ENCODE measurements at places on chromosomes 11 and 22.

DNA sequence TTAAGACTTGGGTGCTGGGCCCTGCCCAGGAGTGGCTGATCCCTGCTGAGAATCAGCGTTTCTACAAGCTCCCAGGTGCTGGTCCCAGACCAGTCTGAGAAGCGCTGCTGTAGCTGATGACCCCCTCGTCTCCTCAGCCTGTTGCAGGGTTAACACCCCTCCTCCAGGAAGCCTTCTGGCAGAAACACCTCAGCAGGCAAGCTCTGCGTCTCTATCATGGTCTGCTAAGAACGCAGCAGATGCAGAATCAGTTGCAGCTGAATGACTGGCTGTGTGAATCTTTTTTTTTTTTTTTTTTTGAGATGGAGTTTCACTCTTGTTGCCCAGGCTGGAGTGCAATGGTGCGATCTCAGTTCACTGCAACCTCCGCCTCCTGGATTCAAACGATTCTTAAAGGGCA is 132.5 kb downstream of the CACNA1I start:
- no peak overlapping the region for H3K27ac ChIP-seq
- no peaks in the 10 kb centered on the region for H3K27me3 ChIP-seq
- no peak overlapping the region for H3K4me3 ChIP-seq
- H3K4me1 ChIP-seq, result no peaks in the 10 kb centered on the region

GRCh38 chr11:120343429-120343828 is 7.2 kb downstream of the ARHGEF12 start:
- peaks cover 77% of the 10 kb centered on the region for H3K4me1 ChIP-seq
- no peak overlapping the region for H3K27ac ChIP-seq
- H3K27me3 ChIP-seq, result no peaks in the 10 kb centered on the region
- H3K36me3 ChIP-seq, result no peaks in the 10 kb centered on the region

- no peak overlapping the region for H3K27ac ChIP-seq
- no peaks in the 10 kb centered on the region for H3K4me1 ChIP-seq
- no peaks in the 10 kb centered on the region for H3K27me3 ChIP-seq
- H3K4me3 ChIP-seq, result no peak overlapping the region
- no peak for DNase-seq
Observed at GRCh38 chr11:104206936-104207335, 43.0 kb upstream of the PDGFD start.

DNA sequence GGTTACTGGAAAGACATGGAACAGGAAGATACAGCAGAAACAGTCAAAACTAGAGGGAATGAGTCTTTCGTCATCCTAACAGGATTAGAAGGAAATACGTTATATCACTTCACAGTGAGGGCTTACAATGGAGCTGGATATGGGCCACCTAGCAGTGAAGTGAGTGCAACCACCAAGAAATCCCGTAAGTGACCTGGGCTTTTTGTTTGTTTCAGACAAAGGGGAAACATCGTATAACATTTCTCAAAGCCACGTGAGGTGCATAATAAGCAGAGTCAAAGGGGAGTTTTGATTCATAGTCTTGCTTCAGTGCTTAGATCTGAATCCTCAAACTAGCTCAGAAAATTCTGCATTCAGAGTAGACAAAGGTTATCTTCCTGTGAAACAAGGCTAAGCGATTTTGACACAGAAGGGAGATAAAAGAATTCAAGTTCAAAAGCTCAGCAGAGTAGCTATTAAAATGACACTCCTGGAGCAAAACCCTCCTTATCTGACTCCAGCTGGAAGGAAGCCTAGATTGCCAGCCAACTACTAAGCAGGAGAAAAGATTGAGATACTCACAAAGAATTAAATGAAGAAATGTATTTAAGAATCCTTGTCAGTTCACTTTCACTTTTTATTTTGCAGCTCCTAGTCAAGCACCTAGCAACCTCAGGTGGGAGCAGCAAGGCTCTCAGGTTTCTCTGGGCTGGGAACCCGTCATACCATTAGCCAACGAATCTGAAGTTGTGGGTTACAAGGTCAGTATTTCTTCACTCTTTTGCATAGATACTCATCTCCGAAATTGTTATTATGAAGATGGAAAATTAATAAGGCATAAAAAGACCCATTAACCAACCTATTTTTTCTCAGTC is 346.4 kb upstream of the ARHGAP42 start:
- H3K27me3 ChIP-seq, result no peaks in the 10 kb centered on the region
- H3K4me3 ChIP-seq, result no peak overlapping the region
- H3K27ac ChIP-seq, result peak overlapping the region; percentile 23
- no peaks in the 10 kb centered on the region for H3K36me3 ChIP-seq
- peaks cover 15% of the 10 kb centered on the region for H3K4me1 ChIP-seq
- peak; percentile 11 for DNase-seq

DNA sequence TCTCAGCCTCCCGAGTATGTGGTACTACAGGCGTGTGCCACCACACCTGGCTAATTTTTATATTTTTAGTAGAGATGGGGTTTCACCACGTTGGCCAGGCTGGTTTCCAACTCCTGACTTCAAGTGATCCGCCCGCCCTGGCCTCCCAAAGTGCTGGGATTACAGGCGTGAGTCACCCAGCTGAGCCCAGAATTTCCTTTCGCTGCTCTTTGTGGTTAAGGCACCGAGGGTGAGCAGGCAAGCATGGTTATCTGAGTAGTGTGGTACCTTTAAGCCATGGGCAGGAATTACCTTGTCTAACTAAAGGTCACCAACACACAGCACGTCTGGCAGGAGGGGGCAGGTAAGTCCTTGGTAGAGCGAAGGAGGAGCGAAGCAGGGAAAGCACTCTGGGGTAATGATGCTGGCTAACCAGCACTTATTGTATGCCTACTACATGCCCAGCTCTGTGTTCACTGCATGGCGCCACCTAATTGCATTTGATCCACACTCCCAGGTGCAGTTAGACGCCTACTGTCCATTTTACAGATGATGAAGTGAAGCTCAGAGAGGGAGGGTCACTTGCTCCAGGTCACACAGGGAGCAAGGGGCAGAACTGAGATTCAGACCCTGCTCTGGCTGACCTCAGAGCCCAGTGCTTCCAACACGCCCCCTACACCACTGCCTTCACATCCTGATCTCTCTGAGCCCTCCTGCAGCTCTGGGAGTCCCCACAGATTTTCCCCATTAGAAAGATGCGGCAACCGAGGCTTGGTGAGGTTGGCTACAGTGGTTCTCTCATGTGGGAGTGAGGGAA is 45.7 kb downstream of the TRIOBP start:
- H3K27me3 ChIP-seq, result no peaks in the 10 kb centered on the region
- H3K36me3 ChIP-seq, result no peaks in the 10 kb centered on the region
- no peak overlapping the region for H3K4me3 ChIP-seq
- DNase-seq, result no peak
- peaks cover 20% of the 10 kb centered on the region for H3K4me1 ChIP-seq

- no peak for DNase-seq
- no peaks in the 10 kb centered on the region for H3K36me3 ChIP-seq
- H3K4me1 ChIP-seq, result peaks cover under 1% of the 10 kb centered on the region
- H3K27me3 ChIP-seq, result no peaks in the 10 kb centered on the region
Observed at GRCh38 chr11:74320538-74320937, 9.1 kb upstream of the P4HA3 start.

DNA sequence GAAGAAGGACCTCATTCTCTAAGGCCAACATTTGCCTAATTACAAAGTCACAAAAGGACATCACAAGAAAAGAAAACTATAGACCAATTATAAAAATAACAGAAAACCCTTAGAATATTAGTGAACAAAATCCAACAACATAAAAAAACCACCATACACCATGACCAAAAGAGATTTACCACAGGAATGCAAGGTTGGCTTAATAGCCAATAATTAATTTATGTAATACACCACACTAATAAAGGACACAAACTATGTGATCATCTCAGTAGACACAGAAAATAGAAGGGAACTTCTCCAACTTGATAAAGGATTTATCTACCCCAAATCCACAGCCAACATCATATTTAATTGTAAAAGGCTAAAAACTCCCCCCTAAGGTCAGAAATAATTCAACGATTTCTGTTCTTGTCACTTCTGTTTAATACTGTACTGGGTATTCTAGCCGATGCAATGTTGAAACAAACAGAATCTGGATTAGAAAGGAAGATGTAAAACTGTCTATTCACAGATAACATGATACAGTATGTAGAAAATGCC is 24.9 kb downstream of the CLTCL1 start:
- H3K4me1 ChIP-seq, result no peaks in the 10 kb centered on the region
- H3K27me3 ChIP-seq, result no peaks in the 10 kb centered on the region
- no peak for DNase-seq

- H3K27me3 ChIP-seq, result no peaks in the 10 kb centered on the region
- H3K4me1 ChIP-seq, result no peaks in the 10 kb centered on the region
Observed at GRCh38 chr11:46778416-46778815, 59.4 kb downstream of the F2 start.

- H3K36me3 ChIP-seq, result no peaks in the 10 kb centered on the region
- H3K4me3 ChIP-seq, result no peak overlapping the region
- peaks cover 10% of the 10 kb centered on the region for H3K4me1 ChIP-seq
- H3K27me3 ChIP-seq, result no peaks in the 10 kb centered on the region
Observed at GRCh38 chr11:85021058-85021457, 606.1 kb downstream of the DLG2 start.

- no peak for DNase-seq
- H3K4me1 ChIP-seq, result peaks cover under 1% of the 10 kb centered on the region
- no peaks in the 10 kb centered on the region for H3K36me3 ChIP-seq
- no peaks in the 10 kb centered on the region for H3K27me3 ChIP-seq
- H3K27ac ChIP-seq, result no peak overlapping the region
Observed at GRCh38 chr22:44580176-44581095, 82.4 kb upstream of the RTL6 start.

DNA sequence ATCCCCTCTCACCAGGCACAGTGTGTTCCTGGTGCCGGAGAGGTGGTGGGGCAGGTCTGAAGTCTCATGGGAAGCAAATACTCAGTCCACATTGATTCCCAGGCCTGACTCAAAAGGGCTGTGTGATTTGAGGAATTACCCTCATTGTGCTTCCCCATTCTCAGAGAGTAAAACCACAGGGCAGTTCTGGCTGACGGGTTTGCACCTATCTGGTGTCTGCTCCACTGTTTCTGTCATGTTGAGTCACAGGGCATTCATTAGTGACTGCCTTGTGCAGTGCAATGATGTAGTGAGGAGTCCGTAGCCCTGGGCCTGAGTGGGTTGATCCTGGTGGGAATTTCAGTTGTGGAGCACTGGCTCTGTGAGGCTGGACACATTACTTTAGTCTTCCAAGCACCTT is 85.2 kb upstream of the ARHGAP20 start:
- no peak overlapping the region for H3K4me3 ChIP-seq
- no peak for DNase-seq
- no peaks in the 10 kb centered on the region for H3K36me3 ChIP-seq
- no peaks in the 10 kb centered on the region for H3K4me1 ChIP-seq
- no peak overlapping the region for H3K27ac ChIP-seq

DNA sequence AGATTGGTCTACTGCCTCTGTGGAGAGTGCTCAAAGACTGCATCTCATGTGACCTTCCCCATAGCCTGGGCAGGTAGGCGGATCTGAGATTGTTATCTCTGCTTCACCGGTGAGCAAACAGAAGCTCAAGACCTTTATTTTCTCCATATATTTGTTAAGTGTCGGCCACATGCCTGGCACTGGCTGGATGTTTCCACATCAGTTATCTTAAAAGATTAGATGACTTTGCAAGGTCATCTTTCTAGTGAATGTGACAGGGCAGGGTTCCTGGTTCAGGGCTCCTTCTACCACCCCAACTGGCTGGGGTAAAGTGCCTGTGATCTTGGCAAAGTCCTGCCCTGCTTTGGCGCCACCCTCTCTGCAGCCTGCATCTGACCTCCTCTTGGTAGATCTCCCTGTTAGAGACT is 125.0 kb downstream of the CCDC81 start:
- no peaks in the 10 kb centered on the region for H3K27me3 ChIP-seq
- no peaks in the 10 kb centered on the region for H3K36me3 ChIP-seq
- no peak for DNase-seq
- H3K4me3 ChIP-seq, result no peak overlapping the region

DNA sequence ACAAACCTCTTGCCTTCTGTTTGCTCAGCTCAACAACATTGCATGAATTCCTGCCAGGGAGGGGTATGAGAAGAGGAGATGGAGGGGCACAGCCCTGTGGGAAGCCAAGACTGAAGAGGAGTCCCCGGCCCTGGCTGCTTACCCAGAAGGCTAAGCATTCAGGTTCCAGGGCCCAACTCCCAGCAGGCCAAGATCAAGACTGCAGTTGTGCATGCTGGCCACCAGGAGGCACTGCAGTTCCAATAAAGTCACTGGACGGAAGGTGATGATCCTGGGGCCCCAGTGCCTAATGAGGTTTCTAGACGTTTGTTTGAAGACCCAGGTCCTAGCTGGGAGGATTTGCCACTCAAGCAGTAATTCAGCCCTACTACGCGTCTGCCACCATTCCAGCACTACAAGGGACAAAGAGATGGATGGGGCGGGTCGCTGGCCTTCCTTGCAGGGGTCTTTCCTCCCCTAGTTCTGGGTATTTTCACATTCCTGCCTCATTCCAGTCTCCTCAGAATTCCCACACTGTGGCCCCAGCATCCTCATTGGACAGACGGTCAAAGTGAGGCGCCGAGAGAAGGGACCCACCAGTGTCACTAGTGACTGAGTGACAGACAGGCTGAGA is 23.6 kb downstream of the ALX4 start:
- no peaks in the 10 kb centered on the region for H3K4me1 ChIP-seq
- H3K4me3 ChIP-seq, result no peak overlapping the region
- no peak overlapping the region for H3K27ac ChIP-seq
- H3K36me3 ChIP-seq, result no peaks in the 10 kb centered on the region
- peak; percentile 73 for DNase-seq

GRCh38 chr11:37107415-37107814 is 509.4 kb upstream of the RAG2 start:
- no peak overlapping the region for H3K27ac ChIP-seq
- DNase-seq, result peak; percentile 1
- H3K36me3 ChIP-seq, result no peaks in the 10 kb centered on the region
- H3K27me3 ChIP-seq, result no peaks in the 10 kb centered on the region
- no peak overlapping the region for H3K4me3 ChIP-seq

- no peak for DNase-seq
- no peak overlapping the region for H3K4me3 ChIP-seq
- H3K4me1 ChIP-seq, result no peaks in the 10 kb centered on the region
- H3K27me3 ChIP-seq, result no peaks in the 10 kb centered on the region
Observed at GRCh38 chr11:72305891-72306585, 62.1 kb upstream of the PHOX2A start.

DNA sequence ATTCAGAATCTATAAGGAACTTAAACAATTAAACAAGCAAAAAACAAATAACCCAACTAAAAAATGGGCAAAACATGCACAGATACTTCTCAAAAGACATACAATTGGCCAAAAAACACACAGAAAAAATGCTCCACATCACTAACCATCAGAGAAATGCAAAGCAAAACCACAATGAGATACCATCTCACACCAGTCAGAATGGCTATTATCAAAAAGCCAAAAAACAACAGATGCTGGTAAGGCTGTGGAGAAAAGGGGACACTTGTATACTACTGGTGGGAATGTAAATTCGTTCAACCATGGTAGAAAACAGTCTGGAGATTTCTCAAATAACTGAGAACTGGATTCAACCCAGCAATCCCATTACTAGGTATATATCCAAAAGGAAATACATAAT is 24.8 kb downstream of the ENTHD1 start:
- H3K27me3 ChIP-seq, result peaks cover 3% of the 10 kb centered on the region
- no peak for DNase-seq
- no peak overlapping the region for H3K27ac ChIP-seq
- no peaks in the 10 kb centered on the region for H3K36me3 ChIP-seq

GRCh38 chr11:120686516-120686915 is 175.0 kb downstream of the GRIK4 start:
- no peak overlapping the region for H3K27ac ChIP-seq
- no peak overlapping the region for H3K4me3 ChIP-seq
- H3K4me1 ChIP-seq, result no peaks in the 10 kb centered on the region
- no peaks in the 10 kb centered on the region for H3K36me3 ChIP-seq

Data from cardiac muscle cell (in vitro differentiated cells and primary cell).